ENCODE measurements at places on chromosomes 3 and 15. TPM values are rescaled to one million over a fixed set of nuclear protein-coding genes. Genes with fewer than 3 reads are reported as not detected.

Gene SCAANT1
- total RNA-seq, result not detected

Gene CCR9
- total RNA-seq, result 0.31 TPM

Gene GPR149
- 1.1 TPM for total RNA-seq

Gene ERICH6
- total RNA-seq, result 0.53 TPM

Gene MESP2
- total RNA-seq, result 0.32 TPM

Gene PLA2G4F
- total RNA-seq, result 1.5 TPM

Gene CELF6
- 12.0 TPM for total RNA-seq

Gene MNS1
- 2.0 TPM for total RNA-seq

Gene POPDC2
- total RNA-seq, result not detected

Gene HCLS1
- 1.3 TPM for total RNA-seq

Gene AADAC
- not detected for total RNA-seq

Gene IQCF5
- total RNA-seq, result not detected
